ENCODE measurements at places on chromosomes 5 and 9.

GRCh38 chr9:107029146-107029545 is 166.2 kb downstream of the ZNF462 start:
- DNase-seq = no peak

DNA sequence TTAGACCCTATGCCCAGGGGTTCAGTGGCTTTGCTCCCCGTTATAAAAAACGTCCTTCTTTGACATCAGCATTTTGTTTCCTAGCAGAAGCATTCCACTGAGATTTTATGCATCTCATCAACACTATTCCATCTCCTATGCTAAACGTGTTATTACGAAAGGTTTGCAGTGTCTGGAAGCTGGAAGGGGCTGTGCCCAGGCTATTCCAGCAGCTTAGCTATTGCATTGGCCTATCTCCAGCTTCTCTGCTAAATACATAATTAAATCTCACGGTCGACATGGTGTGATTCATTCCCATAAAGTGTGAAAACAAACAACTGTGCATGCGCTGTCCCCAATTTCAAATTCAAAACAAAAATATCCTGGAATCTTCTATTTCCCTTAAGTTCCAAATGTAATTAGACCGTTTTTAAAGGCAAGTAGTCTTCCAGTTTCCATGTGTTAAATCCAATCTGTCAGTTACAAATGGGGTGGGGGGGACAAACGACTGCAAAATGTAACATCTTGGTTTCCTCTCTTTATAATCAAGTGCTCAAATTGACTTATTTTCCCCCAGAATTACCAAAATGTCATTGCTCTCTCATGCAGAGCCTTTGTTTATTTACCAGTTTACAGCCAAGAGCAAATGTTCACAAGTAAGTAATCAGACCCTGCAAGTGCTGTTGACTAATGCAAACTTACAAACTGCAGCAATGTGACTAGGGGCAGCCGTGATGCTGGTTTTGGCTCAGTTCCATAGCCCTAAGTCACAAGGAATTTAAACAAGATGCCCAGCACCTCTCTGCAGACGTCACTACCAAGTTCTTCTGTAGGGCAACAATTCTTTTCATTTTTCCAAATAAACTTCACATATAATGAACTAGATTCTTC is 212.3 kb upstream of the RORB start:
- DNase-seq = no peak

- no peak for DNase-seq
These were observed 13.0 kb downstream of the RGS7BP start for GRCh38 chr5:64518793-64519192.

DNA sequence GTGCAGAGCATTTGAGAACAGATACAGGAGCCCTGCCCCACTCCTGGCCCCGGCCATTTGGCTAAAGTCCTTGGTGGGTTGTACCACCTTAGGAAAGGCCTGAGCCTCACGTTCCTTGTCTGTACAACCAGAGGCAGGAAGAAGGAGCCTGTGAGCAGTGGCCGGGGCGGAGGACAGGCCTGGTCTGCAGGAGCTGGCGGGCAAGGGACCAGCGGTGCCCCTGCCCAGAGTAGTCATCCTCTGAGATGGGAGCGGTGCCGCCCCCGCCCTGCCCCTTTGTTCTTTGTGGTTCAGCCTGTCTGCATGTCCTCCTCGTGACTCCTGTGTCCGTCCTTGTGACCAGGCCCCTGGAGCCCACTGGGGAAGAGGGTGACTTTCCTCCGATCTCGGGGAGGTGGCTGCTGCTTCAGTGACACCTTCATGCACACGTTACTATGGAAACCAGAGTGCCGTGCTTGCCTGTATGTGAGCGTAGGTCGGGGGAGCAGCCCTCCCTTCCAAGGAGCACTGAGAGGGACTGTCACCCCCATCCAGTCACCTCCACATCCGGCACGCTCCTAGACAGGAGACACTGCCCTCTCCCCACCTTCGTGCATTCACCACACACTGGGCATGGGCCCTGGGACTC is 42.9 kb downstream of the UNC5A start:
- no peak for DNase-seq

- no peak for DNase-seq
These were observed 12.0 kb upstream of the PSMB7 start for GRCh38 chr9:124427281-124427680.

DNA sequence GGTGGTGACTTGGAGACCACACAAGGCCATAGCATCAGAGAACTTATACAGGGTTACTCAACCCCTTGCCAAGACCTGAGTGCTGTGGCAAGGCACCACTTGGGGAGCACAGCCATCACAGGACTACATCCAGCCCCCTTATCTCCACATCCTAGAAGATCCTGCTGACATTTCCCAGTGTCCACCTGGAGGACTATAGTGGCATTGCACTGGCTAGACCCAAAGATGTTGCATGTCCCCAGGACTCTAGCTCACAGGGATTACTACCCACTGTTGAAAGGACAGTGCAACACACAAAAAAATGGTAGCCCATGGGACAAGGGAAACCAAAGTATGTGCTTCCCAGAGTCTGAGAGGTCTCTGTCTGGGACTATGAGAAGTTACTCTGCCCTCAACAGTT is 411.1 kb upstream of the NUDT12 start:
- DNase-seq = no peak

- DNase-seq = peak; percentile 83
These were observed 208.9 kb upstream of the DMRTA1 start for GRCh38 chr9:22237497-22238363.

- DNase-seq = peak; percentile 50
These were observed 690.2 kb downstream of the NR2F1-AS1 start for GRCh38 chr5:92890841-92891244.

DNA sequence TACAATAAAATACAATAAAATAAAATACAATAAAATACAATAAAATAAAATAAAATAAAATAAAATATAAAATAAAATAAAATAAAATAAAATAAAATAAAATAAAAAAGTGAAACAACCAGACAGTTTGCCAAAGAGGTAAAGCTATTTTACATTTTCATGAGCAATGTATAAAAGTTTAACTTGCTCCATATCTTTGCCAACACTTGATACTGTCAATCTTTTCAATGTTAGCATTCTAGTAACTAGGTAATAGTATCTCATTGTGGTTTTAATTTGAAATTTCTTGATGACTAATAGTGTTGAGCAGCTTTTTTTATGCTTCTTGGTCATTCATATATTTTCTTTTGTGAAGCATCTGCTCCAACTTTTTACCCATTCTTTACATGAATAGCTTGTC is 17.3 kb downstream of the TTC33 start:
- no peak for DNase-seq
